ENCODE measurements at places on chromosomes 13 and 19.

GRCh38 chr13:75302071-75302698 is 179.8 kb downstream of the TBC1D4 start:
- peak; percentile 62 for DNase-seq

GRCh38 chr19:51016798-51017683 is 2.5 kb downstream of the KLK10 start:
- DNase-seq: peak; percentile 48

DNA sequence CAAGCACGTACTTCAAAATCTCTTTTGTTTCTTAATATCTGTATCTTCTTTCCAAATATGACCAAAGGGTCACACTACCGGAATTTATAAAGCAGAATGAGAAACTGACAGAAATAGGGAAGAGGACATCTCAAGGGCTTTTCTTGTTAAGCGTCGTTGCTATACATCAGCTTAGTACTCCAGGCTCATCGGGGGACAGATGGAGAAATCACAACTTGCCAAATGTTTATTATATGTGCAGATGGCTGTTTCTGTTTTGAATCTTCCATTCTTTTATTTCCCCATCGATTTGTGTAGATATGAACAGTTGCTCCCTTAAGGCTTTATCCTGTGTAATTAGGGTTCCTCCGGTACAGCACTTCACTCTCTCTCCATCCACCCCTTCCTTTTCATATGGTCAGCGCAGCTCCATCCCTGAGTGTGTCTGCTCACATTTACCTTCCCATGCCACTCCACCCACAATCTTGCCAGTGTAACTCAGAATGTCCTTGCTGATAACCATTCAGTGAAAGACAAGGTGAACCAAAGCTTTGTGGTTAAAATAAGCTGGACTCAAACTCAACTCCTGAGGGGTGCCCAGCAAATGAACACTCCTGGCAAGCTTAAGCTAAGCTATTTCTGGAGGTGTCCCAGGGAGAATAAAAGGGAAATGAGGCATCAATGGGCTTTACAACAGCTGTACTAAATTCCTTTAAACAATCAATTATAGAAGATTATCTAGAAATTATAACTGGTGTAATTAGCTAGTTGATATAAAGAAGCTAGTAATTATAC is 51.3 kb downstream of the TBC1D4 start:
- peak; percentile 33 for DNase-seq

DNA sequence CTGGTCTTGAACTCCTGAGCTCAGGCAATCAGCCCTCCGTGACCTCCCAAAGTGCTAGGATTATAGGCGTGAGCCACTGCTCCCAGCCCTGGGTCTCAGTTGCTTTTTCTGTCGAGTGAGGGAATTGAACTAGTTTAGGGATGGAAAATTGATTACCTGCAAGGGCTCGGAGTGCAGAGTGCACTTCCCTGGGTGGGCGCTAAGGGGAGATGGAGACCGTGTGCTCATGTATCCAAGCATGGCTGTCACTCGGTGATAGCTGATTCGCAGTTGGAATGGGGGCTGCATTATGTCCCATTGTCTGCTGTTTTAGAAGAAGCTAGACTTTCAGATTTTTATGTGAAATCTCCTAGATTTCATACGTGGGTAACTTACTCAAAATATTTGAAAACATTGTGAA is 139.9 kb upstream of the RFC3 start:
- no peak for DNase-seq

- no peak for DNase-seq
These were observed 1.4 kb downstream of the MATK start for GRCh38 chr19:3784607-3785450.

DNA sequence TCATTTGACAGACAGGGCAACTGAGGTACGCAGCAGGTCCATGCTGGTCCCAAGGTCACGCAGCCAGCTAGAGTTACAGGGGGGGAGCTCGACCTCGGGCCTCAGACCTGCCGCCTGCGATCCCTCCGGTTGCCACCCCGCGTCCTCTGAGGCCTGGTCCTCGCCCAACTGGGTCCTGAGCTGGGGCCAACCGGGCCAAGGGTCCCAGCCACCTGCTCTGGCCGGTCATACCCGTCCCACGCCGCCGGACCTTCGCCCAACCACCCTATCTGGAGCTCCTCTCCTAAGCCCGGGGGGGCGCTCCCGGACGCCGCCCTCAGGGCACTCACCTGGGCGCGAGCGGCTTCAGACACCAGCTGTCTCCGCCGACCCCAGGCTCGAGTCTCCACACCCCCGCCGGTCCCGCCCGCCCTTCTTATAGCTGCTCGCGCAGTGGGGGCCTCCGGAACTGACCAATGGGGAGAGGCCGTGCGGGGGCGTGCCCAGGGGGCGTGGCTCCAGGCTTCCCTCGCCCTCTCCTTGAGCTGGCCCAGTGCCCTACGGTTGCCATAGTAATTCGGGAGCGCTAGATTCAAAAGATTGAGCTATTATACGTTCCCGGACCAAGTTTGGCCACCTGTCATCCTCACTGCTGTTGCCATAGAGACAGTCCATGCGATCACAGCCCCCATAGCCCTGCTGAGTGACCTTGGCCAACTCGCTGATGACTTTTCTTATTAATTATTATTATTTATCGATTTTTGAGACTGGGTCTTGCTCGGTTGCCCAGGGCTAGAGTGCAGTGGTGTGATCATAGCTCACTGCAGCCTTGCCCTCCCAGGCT is at the start of gene PLIN5:
Gene PLIN5 (minus strand): TSS at position 389 of the 823 bp plus-strand sequence. CDS start 1,150 bp downstream, outside the sequence.
- DNase-seq: peak; percentile 81

- no peak for DNase-seq
These were observed 173.6 kb downstream of the NDFIP2 start for GRCh38 chr13:79654520-79654919.

DNA sequence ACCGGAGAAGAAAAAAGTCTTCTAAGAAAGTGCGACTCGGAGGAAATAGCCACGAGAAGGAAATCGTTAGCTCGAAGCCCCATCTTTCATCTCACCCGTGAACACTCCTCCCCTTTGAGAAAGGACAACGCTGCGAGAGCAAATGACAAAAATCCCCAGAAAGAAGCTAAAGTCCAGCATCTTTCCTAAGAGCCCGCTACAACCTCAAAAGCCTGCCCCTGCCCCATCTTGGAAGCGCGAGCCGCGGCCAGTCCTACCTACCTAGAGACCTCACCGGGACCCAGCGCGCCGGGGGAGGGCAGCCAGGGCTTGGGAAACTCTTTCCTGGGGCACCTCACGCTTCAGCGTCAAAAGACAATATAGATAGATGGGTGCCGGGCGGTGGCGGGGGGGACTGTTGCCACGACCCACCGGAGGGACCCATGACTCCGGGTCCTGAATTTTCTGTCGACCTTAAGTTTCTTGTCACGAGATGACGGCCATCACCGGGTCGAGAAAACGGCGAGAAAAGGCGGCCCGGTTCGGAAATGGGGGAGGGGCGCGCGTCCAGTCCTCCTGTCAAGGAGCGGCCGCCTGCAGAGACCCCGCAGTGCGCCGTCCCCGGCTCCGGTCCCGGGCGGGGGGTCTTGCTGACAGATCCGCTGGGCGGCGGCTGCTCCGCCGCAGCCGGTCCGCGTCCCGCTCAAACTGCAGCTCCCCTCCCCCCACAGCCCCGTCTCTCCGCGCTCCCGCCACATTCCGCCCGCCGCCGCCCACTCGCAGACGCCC is 65.9 kb downstream of the KCNRG start:
- DNase-seq: peak; percentile 75

- no peak for DNase-seq
These were observed 537.6 kb downstream of the EFNB2 start for GRCh38 chr13:105997581-105998550.

- DNase-seq: no peak
These were observed 50.4 kb downstream of the C13orf46 start for GRCh38 chr13:113923376-113924063.

DNA sequence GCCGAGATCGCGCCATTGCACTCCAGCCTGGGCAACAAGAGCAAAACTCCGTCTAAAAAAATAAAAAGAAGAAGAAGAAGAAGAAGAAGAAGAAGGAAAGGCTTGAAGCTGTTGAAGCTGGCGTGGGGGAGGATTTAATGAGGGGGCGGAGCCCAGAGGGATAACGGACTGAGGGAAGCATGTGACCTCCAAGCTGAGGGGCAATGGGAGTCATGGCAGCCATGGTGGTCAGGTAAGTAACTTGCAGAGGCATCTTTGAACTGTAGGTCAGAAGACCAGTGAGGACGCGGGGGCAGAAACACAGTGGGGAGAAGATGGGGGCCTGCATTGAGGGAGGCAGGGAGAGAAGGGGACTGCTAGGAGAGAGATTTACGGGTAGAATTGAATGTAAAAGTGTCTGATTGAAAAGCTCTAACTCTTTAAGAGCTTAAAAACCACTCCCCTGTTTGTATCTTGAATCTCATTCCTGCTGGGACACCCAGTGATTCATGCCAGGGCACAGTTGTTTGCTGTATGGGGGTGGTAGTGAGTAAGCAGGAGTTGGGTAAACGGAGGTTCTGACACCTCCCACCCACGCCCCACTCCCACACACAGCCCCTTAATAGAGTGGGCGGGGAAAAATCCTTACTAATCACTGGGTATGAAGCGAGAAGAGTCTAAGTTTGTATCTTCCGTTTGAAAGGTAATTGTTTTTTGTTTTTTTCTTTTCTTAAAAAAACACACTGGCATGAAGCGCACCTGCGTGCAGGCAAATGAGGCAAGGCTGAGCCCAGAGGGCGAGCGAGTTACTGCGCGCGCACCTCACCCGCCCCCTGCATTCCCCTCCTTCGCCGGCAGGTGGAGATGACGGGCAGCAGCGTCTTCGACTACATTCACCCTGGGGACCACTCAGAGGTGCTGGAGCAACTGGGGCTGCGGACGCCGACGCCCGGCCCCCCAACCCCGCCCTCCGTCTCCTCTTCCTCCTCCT is 13.0 kb downstream of the TMEM160 start:
- peak; percentile 90 for DNase-seq

GRCh38 chr13:44618326-44618725 is 42.2 kb upstream of the TSC22D1 start:
- peak; percentile 9 for DNase-seq

- DNase-seq: no peak
These were observed 72.9 kb upstream of the TSC22D1 start for GRCh38 chr13:44649104-44649428.

GRCh38 chr19:34481861-34482379 is 362 bp downstream of the WTIP start:
- DNase-seq: no peak

- no peak for DNase-seq
These were observed 1.2 kb downstream of the PEAK3 start for GRCh38 chr19:2280633-2281264.

GRCh38 chr19:8635422-8635821 is 5.0 kb downstream of the NFILZ start:
- DNase-seq: no peak

DNA sequence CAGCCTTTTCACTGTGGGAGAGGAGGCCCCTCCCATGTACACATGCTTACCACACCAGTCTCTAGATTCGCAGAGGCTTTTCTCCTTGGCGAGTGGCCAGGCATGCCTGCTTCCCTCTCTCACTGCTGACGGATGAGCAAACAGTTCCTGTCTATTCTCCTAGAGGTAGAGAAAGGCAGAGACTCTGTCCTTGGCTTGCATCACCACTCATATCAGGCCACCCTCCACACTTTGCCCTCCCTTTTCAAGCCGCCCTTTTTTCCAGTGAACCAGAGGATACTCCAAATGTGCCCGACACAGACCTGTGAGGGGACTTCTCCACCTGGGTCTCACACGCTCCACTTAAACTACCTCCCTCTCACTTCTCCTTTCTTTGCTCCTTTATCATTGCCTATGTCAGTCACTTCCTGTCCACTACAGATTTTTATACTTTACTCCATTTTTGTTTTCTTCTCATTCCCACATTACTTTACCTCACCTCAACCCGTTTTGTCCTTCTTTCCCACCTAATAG is 284.6 kb downstream of the DNAJC15 start:
- DNase-seq: peak; percentile 71

DNA sequence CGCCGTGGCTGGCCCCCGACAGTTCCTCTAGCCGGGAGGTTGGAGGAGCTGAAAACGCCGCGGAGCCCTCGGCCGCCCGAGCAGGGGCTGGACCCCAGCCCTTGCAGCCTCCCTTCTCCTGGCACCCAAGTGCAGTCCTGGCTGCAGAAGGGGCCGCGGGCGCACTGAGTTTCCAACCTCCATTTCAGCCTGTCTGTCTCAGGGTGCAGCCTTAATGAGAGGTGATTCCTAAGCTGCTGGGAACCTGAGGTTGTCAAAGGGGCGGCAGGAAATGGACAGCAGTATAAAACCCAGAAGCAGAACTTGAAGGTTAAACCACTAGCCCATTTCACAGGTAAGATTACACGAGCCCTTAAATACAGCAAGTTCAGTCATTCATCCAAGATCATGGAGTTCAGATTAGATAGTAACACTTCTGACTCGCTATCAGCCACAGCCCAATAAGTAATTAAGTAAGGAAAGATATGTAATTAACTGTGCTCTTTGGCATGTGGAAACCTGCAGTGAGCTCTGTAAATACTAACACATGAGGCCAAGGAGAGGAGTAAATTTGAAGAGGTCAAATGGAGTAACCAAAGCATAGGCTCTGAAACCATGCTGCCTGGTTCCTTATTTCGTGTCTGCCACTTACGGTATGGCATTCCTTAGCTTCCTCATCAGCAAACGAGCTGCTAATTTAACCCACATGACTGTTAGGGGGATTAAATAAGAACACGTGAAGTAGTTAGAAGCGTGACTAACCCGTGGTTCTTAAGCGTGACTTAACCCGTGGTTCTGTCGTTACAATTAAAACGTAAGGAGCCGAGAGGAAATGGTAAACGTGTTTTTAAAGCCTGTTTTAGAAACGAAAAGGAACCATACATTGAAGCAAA is 686 bp downstream of the SETDB2 start:
- no peak for DNase-seq

GRCh38 chr13:111537843-111538499 is 217.5 kb downstream of the TEX29 start:
- DNase-seq: no peak

- DNase-seq: no peak
These were observed 24.2 kb downstream of the C2CD4C start for GRCh38 chr19:384799-385169.

- no peak for DNase-seq
These were observed 406 bp upstream of the DNMT1 start for GRCh38 chr19:10195199-10195519.

DNA sequence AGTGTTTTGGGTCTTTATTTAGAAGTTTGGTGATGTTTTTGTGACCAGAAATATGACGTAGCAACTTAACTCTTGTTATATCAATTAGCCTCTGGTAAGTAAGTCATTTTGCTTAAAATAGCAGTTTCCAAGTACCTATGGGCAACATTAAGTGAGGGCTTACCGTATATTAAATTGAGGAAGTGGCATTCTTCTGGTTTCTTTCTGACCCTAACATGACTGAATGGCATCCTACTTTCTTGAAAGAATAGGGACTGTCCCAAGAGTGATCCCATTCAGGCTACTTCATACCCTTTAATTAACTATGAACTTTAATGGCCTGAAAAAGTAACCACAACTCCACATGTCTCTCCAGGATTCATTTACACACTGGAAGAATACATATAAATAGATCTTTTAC is 106.6 kb downstream of the MZT1 start:
- DNase-seq: no peak

- peak; percentile 28 for DNase-seq
These were observed 145.5 kb downstream of the DLEU7 start for GRCh38 chr13:50697746-50698539.

- DNase-seq: no peak
These were observed 17.1 kb upstream of the DPY19L3 start for GRCh38 chr19:32388393-32388855.

- no peak for DNase-seq
These were observed 57.5 kb downstream of the ZAR1L start for GRCh38 chr13:32257649-32258048.

GRCh38 chr19:13864046-13864666 is 12.8 kb upstream of the NANOS3 start:
- DNase-seq: no peak
